ENCODE measurements at places on chromosomes 12 and 14.

DNA sequence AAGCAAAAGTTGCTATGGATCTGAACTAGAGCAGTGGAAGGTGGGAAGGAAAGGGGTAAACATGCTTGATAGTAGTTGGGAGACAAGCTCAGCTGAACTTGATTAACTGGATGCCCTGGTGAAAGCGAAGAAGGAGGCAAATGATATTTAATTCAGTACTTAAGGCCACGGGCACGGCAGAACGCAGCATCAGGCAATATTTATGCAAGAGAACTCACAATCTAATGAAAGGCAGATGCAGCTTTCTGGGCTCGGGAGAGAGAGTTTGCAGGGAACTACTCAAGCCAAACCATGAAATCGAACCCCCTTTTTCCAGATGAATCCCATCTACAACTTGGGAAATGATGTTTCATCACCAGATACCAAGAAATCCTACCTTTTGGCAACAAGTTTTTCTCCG, 3.5 kb upstream of the CNIH1 start:
- DNase-seq, result no peak

DNA sequence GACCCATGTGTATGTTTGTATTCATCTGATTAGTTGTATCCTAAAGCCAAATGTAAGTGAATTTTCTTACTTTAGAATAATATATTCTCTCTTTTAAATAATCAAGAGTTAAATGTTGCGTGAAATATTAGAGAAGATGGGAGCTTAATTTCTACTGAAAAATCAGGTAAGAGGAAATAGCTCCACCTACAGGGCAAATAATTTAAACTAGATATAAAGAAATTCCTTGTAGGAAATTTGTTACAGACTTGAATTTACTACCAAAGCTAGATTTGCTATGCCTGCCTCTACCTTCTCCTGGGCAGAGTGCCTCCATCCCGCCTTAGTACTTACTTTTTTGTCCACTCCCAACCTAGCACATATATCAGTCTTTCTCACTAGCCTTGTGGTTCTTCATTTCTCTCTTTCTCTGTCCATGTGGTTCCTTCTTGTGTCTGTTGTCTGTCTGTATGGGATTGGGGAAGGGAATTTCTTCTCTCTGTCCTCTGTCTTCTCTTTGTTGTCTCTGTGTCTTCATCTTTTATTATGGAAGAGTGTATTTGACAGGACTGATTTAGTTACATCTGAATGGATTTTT, 44.7 kb downstream of the PALS1 start:
- DNase-seq, result no peak

DNA sequence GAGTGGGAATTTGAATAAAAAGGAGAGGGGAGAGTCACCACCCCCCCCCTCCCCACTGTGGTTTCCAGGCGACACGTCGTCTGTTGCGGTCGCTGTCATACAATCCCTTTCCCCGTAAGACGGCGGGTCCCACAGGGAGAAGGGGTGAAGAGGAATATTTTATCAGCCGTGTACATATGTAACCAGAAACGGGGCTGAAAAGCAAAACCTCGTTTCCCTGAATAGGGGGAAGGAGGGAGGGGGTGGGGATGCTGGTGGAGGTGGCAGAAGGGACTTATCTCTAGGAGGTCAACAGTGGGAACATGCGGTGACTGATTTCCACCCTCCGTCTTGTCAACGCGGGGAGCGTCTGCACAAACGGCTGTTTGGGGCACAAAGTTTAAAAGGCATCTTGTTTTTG, 171.4 kb downstream of the RBM19 start:
- peak; percentile 36 for DNase-seq

DNA sequence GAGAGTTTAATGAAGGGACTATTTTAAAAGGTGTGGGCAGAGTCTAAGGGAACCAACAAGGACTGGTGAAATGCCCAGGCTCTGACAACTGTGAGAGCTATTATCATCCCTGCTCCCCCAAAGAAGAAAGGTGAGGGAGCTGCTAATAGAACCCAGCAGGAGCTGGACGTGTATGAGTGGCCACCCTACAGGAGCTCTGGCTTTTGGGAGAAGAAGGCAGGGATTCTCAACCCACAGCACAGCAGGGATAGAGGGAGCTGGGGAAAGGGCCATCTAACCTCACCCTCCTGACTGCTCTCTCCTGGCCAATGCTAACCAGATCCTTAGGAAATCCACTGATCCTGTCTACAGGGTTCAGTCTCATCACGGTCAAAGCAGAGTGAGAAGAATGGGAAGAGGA, 57.1 kb downstream of the GRIN2B start:
- DNase-seq, result no peak

GRCh38 chr12:42790761-42791151, 201.2 kb upstream of the PRICKLE1 start:
- DNase-seq, result no peak

- DNase-seq, result peak; percentile 82
These were observed 23.2 kb downstream of the CCDC88C start for GRCh38 chr14:91394105-91395081.

DNA sequence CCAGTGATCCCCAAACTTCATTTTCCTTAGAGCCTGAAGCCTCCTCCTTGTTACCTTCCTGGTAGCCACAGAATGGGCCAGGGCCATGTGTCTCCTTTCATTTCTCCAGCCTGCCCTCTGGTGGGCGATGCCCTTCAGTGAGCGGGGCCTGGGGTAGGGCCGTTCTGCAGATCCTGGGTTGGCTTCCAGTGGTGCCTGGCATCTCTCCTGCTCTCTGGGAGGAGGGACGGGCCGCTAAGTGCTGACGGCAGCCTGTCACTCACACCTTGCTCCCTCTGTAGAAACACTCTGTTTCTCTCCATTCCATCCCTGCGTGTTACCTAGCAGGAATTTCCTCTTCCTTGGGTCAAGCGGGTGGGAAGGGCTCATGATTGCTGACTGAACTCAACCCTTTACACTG, 232.1 kb downstream of the CACNA1C start:
- peak; percentile 84 for DNase-seq
